ENCODE measurements at places on chromosomes 5 and 9.

DNA sequence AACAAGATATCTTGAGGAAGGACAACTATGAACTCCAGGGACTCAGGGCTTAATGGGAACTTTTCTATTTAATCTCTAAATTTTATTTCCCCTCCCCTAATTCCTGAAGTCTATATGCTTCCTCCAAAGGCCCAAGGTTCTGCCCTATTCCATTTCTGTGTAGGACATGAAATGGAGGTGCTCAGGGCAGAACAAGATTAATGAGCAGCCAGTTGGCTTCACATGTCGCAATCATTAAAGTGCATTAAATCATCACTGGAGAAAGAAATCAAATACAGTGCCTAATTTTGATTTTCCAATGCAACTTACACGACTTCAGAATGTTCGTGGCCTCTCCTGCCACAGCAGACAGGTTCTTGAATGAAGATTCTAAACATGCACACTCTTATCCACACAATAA, 862.1 kb downstream of the PTPRD start:
- DNase-seq, result no peak

GRCh38 chr5:10637944-10638343, 74.1 kb downstream of the ANKRD33B start:
- no peak for DNase-seq

DNA sequence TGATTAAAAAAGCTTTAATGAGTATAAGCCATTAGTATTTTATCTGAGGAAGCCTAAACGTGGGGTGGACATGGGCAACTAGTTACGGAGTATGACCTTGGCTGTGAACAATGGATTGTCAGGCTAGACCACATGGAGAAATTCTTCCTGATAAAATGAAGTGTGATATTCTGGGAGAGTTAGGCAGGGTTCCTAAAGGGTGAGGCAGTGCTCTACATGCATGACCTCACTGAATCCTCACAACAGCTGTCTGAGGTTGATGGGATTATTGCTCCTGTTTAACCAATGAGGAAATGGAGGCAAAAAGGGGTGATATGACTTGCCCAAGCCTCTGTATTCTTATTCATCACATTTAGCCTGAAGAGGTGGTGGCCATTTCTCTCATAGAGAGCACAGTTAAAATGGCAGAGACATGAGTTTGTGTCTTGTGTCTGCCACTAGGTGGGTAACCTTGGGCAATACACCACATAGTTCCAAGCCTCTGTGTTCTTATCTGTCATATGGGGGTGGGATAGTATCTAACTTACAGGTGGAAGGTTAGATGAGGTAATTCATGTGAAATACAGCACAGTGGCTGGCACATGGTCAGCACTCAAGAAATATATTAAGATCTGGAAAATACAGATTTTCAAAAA, 96.1 kb upstream of the NR3C1 start:
- DNase-seq, result no peak

- DNase-seq, result no peak
These were observed 53.9 kb downstream of the SEMA6A start for GRCh38 chr5:116520771-116521170.

DNA sequence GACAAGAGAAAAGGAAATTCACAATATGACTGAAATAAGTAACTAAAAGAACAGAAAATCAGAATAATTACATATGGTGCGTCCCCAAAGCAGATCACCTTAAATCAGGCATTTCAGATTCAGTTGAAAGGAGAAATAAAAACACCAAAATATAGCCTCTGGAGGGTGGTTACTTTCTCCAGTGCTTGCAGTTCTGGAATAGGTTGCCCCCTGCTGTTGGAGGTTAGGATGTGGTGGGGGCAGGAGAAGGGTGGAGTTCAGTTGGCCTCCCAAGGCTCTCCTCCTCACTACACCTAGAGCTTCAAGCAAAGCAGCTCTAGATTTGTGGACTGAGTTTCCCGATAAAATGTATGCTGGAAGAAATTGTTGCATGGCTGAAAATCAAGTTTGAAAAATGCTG, 338.2 kb upstream of the TLE4 start:
- no peak for DNase-seq

GRCh38 chr5:114702731-114703130, 340.9 kb downstream of the KCNN2 start:
- DNase-seq, result no peak

DNA sequence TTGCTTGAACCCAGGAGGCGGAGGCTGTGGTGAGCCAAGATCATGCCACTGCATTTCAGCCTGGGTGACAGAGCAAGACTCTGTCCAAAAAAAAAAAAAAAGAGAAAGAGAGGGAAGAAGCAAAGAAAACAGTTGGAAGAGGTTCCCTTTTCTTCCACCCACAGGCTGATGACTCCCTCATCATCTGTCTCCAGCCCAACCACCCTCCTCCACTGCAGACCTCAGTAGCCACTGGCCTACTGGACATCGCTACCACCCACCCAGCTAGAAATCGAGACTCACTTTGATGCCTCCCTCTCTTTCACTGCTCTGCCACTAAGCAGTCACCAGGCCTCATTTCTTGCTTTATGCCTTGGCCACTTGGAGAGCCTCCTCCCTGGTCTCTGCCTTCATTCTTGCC, 71.2 kb downstream of the NIPSNAP3B start:
- DNase-seq, result no peak

- DNase-seq, result no peak
These were observed 515.8 kb downstream of the KDM4C start for GRCh38 chr9:7273575-7273974.

GRCh38 chr5:132608107-132608506, 49.9 kb upstream of the IL13 start:
- no peak for DNase-seq

DNA sequence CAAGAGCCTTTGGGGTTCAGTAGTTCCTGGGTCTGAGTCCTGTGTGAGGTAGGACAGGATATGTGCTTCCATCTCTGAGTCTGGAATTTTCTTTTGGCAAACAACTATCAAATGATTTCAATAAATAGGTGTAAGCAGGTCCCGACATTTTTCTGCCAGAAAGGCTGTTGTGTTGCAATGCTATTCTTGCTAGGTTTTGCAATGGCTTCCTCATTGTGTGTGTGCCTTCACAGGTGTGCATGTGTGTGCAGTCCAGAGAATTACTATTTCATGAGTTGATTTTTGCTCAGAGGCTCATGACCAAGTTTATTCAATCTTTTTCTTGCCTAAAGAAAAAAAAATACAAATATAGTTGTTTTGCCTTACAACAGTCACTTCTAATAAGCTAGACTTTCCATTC, 64.5 kb upstream of the FRRS1L start:
- DNase-seq, result no peak
